Activated CD4-positive, alpha-beta T cell treated with anti-CD3 and anti-CD28 coated beads, Interleukin-2, amount 50 U/mL, for 24 hours (primary cell): ENCODE measurements at places on chromosomes 5 and 9.

DNA sequence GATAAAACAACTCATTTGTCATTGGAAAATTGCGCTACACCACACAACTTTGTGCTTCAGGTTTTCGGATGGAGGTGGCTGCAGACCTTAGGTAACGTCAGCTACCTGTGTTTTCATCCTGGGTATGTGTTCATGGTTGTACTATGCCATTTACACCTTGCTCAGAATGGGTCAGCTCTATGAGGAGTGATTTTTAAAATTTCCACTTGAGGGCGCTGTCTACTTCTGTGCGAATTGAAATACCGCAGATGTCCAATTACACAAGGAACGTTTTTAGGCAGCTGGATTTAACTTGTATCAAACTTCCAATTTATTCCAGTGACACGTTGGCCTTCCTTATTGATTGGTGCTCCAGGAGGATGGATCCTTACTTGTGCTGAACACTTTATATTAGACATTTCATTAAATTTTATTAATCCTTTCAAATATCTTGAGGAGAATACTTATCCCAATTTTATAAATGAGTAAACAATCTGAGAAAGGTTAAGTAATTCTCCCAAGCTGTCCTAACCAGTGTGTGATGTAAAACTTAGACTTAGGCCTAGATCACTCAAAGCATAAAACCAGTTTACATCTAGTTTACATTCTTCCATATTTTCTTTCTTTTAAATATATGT lies 23.4 kb downstream of the DMRTA1 start:
- no peak for DNase-seq

DNA sequence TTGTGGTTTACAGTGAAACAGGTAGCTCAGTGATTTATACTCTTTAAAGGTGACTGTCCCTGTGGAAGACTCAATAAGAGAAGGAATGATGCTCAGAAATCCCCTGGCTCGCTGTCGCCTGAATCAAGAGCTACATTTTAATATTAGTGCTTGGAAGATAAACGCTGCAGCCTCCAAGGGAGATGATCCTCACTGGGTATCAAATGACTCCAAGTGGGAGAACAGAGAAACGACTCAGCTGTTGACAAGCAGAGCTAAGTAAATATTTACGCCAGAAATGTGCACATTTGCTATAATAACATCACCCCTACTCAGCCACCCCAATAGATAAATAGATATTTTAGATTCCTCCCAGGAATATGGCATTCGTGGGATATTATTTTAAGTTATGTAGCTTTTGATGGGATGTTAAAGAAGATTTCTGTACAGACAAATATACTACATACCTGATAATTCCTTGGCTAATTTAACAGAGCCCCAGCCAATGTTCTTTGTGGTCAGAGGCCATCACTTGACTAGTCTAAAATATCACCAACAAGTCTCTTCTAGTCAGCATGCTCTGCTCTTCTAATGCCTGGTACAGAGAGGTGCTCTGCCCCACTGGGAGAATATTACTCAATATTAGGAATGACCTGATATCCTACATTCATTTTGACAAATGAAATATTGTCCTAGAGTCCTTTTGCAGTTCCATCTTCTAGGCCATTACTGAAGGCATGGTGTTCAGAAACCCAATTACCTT lies 18.3 kb upstream of the CCDC192 start:
- DNase-seq = no peak

DNA sequence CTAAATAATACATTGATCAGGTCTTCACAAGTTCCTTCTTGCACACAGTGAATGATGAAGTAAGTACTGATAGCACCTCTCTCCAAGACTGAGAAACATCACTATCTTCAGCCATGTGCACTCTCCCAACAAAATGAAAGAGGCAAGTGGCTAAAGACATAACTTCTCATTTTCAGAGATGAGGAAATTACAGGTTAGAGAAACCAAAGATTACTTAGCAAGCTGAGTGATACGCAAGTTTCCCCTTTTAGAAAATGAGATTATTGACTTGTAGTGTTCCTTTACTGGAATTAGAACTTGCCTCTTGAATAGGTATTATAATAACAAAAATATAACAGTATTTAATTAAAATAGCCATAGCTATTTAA lies 21.6 kb downstream of the CEMIP2 start:
- DNase-seq = no peak

GRCh38 chr5:167158588-167158987 lies 1132.9 kb upstream of the WWC1 start:
- no peak for DNase-seq

DNA sequence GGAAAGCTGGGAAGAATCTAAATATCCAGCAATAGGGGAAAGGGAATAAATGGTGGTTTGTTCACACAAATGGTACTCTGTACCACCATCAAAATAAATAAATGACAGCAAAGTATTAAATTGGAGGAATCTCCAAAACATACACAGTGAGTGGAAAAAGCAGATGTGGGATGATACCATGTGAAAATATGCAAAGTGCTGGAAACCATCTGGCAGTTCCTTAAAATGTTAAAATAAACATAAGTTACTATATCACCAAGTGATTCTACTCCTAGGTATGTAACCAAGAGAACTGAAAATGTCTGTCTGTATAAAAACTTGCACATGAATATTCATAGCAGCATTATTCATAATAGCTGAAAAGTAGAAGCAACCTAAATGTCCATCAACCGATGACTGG lies 41.9 kb upstream of the TEX48 start:
- DNase-seq = no peak

DNA sequence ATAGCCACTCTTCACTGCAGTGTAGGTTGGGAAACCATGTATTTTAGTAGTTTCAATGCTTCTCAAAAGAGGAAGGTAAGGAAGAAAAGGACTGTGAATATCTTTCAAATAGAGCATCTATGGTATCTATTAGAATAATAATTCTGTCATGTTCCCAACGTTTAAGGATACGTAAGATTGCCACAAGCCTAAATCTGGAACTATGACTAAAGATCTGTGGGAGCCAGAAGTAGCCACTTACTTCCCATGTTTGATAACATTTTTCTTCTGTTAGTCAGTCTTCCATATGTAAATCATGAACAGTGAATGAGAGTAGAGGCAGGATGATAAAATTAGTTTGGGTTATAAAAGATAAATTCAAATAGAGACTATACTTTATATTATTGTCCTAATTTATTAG lies 16.3 kb upstream of the MROH2B start:
- DNase-seq = no peak

DNA sequence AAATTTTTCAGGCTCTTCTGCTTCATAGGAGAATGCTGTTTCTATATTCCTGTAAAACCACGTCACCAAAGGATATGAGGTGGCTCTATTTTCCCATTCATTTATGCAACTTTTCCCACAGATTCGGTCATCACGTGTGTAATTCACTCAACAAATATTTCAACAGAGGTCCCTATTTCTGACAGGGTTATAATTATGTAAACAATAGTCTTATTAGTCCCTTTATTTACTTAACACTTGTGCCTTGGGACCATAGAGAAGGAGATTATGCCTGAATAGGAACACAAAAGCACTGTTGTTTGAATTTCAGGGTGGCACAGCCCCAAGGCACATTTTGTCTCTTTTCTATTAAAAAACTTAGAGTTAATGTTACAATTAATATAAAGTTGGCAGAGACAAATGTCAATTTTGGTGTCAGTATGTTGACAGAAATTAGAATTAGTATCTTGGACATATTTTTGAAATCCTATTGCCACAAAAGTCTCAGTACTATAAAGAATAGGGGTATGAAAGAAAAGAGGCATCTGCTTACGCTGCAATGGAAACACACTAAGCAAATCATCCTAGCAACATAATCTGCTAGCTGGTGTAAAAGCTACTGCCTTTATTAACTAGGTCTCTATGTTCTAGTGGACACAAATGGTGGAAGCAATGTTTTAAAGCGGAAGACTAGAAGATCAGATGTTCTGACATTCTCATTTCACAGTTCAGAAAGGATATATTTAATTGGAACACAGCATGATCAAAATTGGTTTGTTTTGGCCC lies 229.1 kb upstream of the TBCA start:
- no peak for DNase-seq

GRCh38 chr9:68991457-68991856 lies 22.5 kb downstream of the PRKACG start:
- DNase-seq = no peak

DNA sequence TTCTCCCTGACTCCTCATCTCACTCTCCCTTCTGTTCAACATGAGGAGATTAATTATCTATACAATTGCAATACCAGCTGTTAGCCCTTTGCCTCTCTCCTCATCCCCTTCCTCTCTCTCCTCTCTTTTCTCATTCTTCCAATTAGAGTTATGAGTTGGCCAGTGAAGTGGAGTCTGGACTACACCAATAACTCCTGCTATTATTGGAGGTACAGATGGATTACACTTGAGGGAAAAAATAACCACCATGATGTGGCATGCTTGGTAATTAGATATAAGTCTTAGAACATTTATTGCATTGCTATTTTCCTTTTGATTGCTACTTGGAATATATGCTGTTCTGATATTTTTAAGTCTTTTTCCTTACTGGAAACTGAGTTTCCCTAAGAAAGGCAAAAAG lies 159.2 kb downstream of the FRMD3 start:
- no peak for DNase-seq

GRCh38 chr9:98129451-98129881 lies 10.4 kb upstream of the TRIM14 start:
- no peak for DNase-seq

- no peak for DNase-seq
These were observed 2.6 kb upstream of the PLAA start for GRCh38 chr9:26949637-26950069.

DNA sequence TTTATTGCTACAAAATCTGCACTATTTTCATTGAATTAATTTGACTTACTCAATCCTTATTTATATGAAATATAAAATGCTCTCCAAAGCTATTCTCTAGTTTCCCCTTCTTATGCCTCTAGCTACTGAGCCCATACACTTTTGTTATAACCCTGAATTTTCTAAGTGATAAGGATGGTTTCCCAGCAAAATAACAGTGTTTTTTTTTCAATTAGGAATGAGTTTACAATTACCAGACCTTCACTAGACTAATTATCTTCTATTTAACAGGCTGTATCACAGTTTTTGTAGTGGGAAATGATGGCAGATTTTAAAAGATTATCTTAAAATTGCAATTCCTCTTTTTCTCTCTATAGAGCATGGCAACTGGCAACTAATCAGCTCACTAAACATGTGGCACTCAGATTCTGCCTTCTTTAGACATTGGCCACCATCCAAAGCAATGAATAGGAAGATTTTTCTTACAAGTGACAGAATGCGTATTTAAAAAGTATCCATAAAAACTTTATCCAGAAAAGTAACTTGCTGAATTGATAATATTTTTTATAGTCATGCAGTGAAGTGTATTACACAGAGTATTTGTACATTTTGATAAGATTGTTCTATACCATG lies 585.7 kb upstream of the ZNF608 start:
- DNase-seq = no peak

GRCh38 chr5:12885018-12885417 lies 980.8 kb upstream of the CTNND2 start:
- no peak for DNase-seq
